Pons (tissue), 1 donor: ENCODE measurements at places on chromosomes 12 and 14.
A peak's percentile ranks its signal among the peaks of the same experiment; 100 is the strongest.

DNA sequence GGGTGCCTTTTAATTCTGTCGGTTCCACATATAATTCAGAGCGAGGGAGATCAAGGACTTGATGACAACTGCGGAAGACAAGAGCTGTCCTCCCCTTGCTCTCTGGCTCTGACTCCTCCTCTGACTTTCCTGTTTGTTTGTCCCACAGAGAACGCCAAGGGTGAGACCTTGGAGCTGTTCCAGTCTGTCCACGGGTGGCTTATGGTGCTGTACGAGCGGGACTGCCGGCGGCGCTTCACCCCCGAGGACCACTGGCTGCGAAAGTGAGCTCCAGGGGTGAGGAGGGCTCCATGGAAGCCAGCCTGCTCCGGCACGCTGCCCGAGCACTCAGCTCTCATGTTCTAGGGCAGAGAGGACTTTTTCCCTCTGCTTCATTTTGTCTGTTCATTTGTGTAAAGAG lies 32.8 kb downstream of the UBE3B start:
- DNase-seq = no peak

GRCh38 chr12:27913999-27914614 lies 58.4 kb downstream of the PTHLH start:
- no peak for DNase-seq

GRCh38 chr14:64447876-64448670 lies 17.2 kb upstream of the AKAP5 start:
- no peak for DNase-seq

DNA sequence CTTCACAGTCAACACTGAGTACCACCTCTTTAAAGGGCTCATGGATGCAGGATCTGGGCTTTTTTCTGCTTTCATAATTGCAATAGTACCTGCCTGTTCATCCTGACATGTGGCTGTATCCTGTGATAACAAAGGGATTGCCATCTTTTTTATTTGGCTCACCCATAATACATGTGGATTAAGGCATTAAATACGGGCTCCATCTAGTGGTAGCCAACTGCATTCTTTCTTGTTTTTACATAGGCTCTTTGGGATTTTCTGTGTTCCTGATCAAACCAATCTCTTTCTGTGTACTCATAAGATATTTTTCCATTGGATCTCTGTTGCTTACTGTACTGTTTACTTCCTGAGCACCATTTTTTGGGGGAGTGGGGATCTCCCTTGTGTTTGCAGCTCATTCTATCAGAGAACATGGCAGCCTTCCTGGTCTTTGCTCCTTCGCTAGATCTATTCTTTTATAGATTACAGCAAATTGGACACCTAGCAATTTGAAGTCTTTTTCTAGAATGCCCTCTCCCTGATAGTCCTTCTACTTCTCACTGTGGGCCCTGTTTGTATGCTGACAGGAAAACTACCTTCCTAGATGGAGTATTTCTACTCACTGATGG lies 723.4 kb upstream of the MDGA2 start:
- peak; percentile 70 for DNase-seq

DNA sequence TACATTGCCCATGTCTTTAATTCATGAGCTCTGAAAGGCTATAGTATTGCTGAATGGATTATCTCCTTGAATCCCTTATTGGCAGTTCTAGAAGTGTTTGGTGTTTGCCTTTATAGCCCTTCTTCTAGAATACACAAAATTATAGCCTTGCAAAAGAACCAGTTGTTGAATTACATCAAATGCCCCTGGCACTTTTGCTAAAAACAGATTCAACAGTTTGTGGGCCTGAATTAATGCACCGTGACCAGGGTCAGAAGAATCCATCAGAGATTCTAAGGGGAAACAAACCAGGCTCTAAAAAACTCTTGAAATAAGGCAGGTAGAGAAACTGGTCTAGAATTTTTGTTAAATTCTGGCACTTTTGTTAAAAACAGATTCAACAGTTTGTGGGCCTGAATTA lies 197.8 kb downstream of the SOX5 start:
- no peak for DNase-seq

GRCh38 chr14:96811985-96812667 lies 14.9 kb downstream of the VRK1 start:
- DNase-seq = no peak

GRCh38 chr14:85417396-85417795 lies 112.5 kb upstream of the FLRT2 start:
- no peak for DNase-seq

DNA sequence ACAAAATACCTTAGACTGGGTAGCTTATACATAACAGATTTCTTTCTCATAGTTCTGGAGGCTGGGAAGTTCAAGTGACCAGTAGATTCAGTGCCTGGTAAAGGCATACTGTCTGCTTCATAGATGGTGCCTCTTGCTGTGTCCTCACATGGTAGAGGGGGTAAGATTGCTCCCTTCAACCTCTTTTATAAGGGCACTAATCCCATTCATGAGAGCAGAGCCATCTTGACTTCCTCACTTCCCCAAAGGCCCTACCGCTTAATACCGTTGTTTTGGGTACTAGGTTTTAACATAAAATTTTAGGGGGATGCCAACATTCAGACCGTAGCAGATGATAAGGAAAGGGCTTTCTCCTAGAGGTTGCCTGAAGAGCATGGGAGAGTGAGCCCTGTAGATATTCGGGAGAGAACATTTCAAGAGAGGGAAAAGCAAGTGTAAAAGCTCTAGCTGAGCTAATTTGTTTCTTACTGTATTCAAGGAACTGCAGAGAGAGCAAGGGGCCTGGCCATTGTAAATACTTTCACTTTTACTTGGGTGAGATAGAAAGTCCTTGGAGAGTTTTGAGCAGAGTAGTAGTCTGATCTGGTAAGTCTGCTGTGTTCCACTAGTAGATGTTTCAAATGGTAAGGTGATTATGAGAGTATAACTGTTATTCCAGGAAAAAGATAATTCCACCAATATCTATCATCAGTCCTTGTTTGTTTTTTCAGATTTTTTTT lies 27.3 kb downstream of the FRS2 start:
- no peak for DNase-seq

DNA sequence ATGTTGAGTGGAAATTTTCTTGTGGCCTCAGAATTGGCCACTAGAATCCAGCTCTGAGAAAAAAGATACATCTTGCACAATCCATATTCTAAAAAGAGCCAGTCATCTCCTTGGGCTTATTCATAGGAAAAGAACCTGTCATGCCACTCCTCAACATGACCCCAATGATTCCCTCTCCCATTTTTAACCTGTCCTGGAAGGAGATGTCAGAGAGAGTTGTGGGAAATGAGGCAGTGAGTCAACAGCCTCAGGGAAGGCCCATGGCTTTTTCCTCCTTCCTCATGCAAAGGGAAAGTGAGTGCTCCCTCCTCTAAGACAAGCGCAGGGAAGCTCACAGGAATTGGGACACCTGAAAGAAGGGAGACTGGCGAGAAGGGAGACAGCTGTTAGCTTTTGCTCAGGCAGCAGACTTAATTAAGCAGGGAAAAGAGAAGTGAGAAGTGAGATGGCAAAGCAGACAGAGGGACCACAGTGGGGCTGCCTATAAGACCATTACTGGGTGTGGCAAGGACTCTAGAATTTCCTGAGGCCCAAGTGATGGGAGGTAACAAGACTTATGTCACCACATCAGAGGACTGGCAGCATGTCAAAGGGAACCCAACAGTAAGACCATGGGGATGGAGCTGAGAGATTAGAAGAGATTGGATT lies 10.2 kb upstream of the DHRS7 start:
- no peak for DNase-seq

DNA sequence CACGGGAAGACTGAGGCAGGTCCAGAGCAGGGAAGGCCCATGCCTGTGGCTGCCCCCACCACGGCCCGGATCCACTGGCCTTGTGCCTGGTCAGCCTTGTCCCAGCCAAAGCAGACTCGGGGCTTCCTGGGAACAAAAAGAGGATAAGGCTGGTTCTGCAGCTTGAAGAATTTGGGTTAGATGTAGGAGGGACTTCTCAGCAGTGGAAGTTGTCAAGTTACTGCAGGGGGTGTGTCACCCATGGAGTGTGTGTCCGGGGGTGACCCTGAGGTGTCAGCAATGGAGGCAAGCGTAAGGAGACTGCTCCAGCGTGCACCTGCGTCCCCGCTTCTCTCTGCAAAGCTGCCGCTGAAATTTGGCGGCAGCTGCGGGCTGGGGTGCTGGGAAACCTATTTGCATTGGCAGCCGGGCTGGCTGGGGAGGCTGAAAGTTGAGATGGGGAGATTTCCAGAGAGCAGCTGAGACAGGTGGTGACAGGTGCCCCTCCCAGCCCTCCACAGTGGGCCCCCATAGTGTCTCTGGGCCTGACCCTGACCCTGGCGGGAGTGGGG lies 12.5 kb upstream of the TNFAIP2 start:
- no peak for DNase-seq

GRCh38 chr14:101820283-101820798 lies 58.8 kb downstream of the PPP2R5C start:
- DNase-seq = no peak

DNA sequence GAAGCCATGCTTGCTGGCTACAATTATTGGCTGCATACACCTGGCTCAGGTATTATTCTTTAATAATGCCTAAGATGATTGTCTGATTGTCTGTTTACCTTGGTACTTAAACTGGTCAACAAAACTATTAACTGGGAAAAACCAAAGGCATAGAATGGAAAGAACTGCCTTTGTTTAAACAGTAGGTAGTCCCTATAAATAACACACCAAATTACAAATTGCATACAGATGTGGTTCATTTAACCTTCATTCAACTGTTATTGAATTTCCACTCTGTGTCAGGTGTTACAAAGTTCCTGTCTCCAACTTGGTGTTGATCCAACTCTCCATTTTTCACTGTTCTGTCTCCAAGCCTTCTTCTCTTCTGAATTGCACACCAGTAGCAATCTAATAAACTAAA lies 79.8 kb upstream of the FSCB start:
- DNase-seq = no peak

DNA sequence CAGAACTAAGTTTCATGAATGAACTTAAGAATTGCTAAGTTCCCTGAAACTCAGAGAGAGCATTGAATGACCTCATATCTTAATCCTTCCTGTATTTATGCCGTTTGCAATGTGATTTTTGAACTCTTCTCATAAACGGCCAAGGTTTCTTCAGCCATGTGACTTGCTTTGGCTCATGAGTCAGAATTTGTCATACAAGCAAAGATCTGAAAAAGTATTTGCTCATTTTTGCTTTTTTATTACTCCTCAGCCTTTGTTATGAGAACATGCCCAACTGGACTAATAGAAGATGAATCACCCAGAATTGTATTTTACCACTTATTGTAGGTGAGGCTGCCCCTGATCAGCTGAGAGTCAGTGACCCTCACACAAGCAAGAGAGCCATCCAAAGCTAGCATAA lies 693.8 kb downstream of the BCL11B start:
- no peak for DNase-seq

DNA sequence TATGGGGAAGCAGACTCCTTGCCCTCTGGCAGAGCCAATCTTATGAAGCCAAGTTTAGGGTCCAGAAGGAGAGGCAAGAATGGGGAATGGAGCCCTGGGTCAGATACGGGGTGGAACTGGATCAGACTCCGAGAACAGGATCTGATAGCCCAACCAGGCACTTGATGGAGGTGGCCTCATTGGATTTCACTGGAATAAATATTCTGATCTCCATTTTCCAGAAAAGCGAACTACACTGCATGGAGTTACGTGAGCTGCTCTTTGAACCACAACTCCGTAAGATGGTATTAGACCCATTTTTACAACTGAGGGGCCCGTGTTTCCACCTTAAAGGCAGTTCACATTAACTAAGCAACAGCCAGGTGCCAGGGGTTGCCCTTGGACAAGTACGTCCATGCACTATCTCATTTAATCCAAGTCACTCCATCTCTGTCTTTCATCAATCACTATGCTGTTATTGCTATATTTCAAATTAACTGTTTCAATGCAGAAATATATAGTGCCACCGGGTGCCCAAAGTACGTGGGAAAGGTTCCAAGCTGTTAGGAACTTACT lies 155.2 kb downstream of the BCL11B start:
- DNase-seq = no peak

GRCh38 chr12:63917864-63918799 lies 73.6 kb downstream of the SRGAP1 start:
- DNase-seq = no peak

DNA sequence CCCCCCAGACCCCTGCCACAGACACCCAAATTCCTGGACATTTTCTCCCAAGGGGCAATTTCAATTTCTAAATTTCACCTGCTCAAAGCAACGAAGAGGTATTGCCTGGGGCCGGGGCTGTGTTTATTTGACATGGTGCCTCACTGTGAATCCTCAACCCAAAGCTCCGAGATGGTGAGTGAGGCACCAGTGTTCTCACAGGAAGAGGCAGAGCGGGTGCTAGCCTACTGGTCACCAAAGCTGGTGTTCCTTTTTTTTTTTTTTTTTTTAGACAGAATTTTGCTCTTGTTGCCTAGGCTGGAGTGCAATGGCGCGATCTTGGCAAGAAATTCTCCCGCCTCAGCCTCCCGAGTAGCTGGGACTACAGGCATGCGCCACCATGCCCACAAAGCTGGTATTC lies 14.8 kb upstream of the SH2B3 start:
- DNase-seq = no peak

DNA sequence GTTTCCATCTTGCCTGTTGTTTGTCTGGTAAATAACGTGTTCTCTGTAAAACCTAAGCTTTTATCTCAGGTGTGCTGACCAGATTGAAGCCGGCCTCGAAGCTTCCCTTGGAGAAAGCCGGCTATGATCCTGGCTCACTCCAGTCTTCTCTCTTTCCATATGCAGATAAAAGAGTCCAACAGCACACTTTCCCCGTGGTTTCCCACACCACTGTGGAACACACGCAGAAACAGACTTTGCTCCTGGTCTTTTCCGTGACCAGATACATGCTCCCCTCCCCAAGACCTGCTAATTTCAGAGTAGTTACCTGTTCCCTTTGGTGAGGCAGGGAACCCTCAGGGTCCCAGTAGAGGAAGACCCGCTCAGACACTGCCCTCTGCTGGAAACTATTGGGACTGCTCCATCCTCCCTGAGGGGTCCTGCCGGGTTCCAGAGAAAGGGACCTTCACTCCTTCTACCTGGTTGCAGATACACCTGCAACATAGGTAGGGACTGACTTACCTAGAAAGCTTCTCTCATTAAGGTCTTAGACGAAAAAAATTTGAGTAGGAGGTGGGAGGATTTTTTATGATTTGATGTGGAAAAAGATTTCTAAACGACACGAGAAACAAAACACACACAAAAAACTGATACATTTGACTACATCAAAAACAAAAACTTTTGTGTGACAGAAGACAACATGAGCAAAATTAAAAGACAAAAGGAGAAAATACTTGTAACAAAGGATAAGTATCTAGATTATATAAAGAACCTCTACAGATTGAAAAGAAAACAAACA lies 415.4 kb upstream of the CCDC196 start:
- DNase-seq = peak; percentile 44

- DNase-seq = no peak
These were observed 14.5 kb downstream of the KRT83 start for GRCh38 chr12:52306731-52307130.
